IPS DF 6.9 (cell line): ENCODE measurements at places on chromosomes 5 and 9.

GRCh38 chr5:74314906-74315305 is 325.6 kb downstream of the ENC1 start:
- no peak for DNase-seq

- DNase-seq = no peak
These were observed 205.4 kb downstream of the SPATA31A6 start for GRCh38 chr9:42388846-42389245.

- no peak for DNase-seq
These were observed 123.6 kb upstream of the TNPO1 start for GRCh38 chr5:72692651-72693442.

- no peak for DNase-seq
These were observed 123.8 kb downstream of the FAM170A start for GRCh38 chr5:119752921-119753886.

GRCh38 chr9:105700668-105701067 is 6.3 kb downstream of the TMEM38B start:
- DNase-seq = no peak

GRCh38 chr5:15525703-15526275 is 25.8 kb downstream of the FBXL7 start:
- DNase-seq = no peak

DNA sequence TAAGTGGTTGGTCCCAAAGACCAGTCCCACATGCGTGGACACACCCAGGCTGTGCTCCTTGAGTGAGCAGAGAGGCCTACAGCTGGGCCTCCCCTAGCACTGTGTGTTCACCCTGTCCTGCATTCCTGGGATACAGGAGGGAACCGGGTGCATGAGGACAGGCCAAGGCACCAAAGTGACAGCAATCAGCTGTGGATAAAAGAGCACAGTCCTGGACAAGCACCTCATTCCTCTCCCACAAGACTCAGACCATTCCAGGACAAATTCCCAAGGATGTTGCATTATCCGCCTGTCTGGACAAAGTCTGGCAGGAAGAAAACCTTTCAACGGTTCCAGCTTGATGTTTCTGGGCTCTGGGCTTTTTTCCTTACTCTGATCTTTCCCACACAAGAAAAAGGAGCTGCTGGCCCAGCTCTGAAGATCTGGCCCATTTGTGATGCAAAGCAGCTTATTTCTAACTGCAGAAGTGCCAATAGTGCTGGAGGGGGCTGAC is 273.2 kb downstream of the ENC1 start:
- no peak for DNase-seq

- no peak for DNase-seq
These were observed 60.6 kb downstream of the DIAPH1 start for GRCh38 chr5:141558150-141558549.

GRCh38 chr5:138625134-138625533 is 49.9 kb upstream of the HSPA9 start:
- DNase-seq = no peak
